Hematopoietic multipotent progenitor cell treated with erythropoietin and hydrocortisone succinate and interleukin-3 and kit ligand, for 15 days (in vitro differentiated cells): ENCODE measurements at places on chromosomes 16 and 17.

- no peak for DNase-seq
Observed at GRCh38 chr16:52022177-52022576, 524.8 kb downstream of the TOX3 start.

GRCh38 chr16:65916995-65917394, 449.5 kb upstream of the CDH5 start:
- DNase-seq, result no peak

DNA sequence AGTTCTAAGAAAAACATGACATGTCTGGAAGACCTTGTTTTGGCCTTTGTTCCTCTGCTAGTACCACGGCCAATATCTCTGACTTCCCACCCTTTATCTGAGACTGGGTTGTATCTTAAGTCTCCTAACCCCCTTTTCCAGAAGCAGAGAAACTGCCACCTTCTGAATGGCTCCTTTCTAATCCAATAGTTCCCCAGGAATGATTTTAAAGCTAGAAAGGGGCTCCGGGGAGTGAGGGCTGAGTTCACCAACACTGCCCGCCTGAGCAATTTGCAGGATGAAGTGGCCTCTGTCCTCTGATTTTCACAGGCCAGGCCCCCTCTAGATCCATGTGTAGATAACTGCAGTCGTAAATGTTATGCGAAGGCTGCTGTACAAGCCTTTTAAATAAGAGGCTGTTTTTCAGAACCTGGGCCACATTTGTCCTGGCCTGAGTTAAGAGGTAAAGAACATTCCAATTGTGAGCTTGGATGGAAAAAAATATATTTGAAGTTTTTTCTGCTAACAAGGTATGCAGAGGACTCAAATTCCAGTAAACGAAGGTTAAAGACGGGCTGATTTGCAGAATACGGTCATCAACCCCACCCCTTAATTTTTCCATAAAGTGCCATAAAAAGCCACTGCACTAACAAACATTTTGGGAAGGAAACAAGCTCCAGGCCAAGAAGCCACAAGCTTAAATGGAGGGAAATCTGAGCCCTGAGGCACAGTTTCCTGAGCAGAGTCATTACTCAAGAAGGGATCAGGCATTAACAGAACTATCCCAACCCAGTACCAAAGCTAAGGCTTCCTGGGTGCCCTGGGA, 117.0 kb upstream of the MAF start:
- DNase-seq, result no peak

GRCh38 chr17:39946551-39947330, 16.1 kb upstream of the GSDMA start:
- DNase-seq, result no peak

GRCh38 chr17:17900615-17901520, 64.1 kb upstream of the SREBF1 start:
- DNase-seq, result no peak
